AML-193 (cell line): ENCODE measurements at places on chromosomes 3 and 15.

GRCh38 chr3:72699631-72700030 is 148.6 kb downstream of the SHQ1 start:
- no peak for DNase-seq

DNA sequence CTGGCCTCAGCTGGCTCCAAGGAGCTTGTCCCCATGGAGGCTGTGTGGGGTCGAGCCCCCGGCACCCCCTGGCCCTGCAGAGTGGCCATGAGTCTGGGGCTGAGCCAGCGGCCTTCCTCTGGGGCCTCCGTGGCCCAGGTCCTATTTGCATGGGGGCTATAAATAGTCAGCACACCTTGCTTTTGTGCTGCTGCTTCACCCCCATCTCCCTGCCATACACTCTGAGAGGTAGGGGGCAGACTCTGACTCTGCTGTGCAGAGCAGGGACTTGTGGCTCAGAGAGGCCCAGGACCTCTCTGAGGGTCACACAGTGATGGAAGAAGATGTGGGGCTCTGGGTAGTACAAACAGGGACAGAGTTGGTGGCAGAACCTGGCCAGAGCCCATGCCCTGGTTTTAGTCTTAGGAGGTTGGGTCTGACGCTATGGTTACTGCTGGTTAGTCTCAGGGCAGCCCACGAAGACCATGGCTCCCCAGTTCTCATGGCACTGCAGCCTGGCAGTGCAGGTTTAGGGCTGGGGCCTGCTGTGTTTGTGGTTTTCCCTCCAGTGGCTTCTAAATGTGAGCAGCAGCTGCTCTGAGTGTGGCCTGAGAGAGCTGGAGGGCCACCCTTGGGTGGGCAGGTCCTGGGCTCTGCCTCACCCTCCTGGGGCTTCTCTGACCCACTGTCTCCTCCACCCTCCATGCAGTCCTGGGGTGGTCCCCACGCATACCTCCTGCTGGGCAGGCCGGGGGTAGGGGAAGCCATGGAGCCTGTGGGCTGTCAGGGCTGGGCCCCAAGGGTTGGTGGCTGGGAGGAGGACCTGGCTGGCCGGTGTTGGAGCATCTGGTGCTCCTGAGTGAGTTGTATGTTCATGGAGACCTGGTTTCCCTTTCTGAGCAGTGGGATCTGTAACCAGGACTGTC is 13.6 kb downstream of the PRKCD start:
- DNase-seq: no peak

DNA sequence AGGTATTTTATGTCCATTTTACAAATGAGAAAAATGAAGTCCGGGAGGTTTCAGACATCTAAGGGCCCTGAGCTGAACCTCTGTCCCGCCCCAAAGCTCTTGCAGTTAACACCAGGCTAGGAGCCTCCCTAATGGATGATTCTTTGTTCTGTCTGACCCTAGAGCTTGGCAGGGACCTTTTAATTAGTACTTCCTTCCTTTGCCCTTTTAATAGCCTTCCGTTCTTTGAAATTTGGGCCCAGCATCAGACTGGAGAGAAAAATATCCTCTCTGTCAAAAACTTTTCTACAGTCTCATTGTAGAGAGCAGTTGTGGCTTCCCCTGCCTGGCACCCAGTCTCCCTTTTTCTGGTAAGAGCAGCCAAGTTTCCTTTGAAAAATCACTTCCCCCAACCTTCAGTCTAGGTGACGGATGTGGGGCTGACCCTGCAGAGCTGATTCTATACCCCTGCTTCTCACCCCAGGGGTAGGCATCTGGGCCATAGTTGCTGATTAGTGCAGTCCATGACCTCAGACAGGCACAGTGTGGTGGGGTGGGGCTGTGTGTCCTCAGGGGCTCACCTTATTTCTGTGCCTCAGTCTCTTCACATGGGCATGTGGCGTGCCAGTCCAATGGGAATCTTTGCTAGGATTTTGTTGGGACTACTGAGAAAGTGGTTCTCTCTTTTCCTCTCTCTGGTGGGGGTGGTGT is 220.4 kb downstream of the ADAMTS9 start:
- no peak for DNase-seq

- DNase-seq: no peak
These were observed 110.1 kb upstream of the CLSTN2 start for GRCh38 chr3:139824864-139825263.

GRCh38 chr15:51414256-51414860 is 72.9 kb downstream of the GLDN start:
- DNase-seq: no peak

DNA sequence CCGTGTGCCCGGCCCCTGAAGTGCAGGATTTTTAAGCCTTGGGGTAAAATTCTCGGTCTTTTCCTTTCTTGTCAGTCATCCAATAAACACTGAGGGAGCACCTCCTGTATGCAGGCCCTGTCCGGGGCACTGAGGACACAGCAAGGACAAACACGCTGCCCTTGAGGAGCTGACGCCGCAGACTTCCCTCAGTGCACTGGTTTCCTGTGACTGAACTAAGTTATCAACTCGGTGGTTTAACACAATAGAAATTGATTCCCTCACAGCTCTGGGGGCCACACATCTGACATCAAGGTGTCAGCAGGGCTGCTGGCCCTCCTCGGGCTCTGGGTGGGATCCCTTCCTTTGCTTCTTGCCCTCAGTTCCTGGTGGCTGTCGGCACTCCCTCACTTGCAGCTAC is 65.1 kb downstream of the ZNF445 start:
- no peak for DNase-seq

GRCh38 chr15:65399001-65399706 is 21.4 kb upstream of the IGDCC3 start:
- DNase-seq: no peak

GRCh38 chr15:27619204-27619603 is 479.9 kb downstream of the OCA2 start:
- DNase-seq: no peak

GRCh38 chr15:100781961-100782530 is 97.6 kb upstream of the ALDH1A3 start:
- no peak for DNase-seq

GRCh38 chr15:85597155-85597815 is 197.4 kb downstream of the KLHL25 start:
- no peak for DNase-seq

- DNase-seq: no peak
These were observed 3.5 kb downstream of the PLA1A start for GRCh38 chr3:119601154-119601553.

- no peak for DNase-seq
These were observed 127.1 kb downstream of the KCNMB2 start for GRCh38 chr3:178663201-178663934.

- no peak for DNase-seq
These were observed 168.2 kb downstream of the CLSTN2 start for GRCh38 chr3:140103166-140103565.

- DNase-seq: no peak
These were observed 130.9 kb upstream of the ICE2 start for GRCh38 chr15:60609721-60610320.

DNA sequence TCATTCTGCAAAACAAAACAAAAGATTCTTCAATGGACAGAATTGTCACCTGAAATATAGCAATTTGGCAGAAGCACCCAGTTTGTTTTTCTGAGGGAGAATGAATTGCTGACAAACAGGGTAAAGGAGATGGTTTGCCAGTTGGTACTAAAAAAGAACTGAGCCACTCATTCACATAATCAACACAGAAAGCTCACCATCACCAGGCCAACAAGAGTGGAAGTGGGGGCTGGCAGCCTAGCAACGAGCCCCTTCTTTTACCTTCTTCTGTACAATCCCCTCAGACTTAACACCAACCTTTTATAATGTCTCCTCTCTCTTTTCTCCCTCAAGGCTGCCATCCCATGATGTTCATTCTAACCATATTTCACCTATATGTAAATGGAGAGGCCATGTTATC is 5.9 kb downstream of the TOP2B start:
- DNase-seq: no peak

GRCh38 chr3:23304424-23304823 is 101.3 kb downstream of the UBE2E2 start:
- DNase-seq: no peak

DNA sequence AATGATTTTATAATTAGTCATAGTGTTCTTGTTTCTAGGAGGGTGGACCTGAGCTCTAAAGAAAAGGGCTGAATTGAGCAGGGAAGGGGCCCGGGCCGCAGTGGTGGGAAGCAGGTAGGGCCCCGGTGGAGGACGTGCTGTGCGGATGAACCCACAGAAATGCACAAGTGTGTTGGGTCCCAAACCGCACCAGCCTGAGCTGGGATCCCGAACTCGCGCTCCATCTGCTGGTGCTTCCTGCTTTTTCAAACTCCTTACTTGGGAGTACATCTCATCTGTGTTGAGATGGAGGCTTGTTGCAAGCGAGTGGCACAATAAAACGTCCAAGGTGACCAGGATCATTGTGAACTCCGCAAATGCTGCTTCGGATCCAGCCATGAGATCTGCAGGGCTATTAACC is 244.8 kb upstream of the IGF1R start:
- DNase-seq: no peak

- DNase-seq: no peak
These were observed 5.2 kb downstream of the GPX1 start for GRCh38 chr3:49352890-49353421.

GRCh38 chr3:115922681-115923347 is 299.5 kb downstream of the GAP43 start:
- DNase-seq: no peak

DNA sequence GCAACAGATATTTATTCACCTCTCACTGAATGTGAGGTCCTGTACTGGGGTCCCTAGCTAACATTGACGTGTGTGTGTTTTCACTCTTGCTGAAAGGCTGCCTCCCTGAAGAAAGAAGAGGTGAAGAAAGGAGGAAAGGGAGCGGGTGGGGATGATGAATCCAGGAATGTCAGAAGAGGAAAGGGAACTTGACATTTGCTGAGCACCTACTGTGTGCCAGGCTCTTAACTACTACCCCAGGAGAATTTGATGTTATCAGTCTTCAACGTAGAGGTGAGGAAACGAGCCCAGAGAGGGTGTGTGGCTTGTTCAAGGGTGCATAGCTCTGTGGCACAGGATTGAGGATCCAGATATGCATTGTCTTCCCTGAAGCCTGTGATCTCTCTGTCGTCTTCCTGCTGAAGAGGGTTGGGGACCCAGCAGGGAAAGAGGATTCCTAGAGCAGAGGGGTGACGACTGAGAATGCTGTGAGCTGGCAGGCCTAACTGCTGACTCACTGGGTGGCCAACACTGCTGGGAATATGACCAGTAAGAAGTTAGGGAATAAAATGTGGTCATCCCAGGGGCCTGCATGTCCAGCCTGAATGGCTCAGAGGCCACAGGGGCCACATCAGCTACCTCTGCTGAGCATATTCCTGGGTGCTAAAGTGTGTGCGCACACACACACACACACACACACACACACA is 6.6 kb upstream of the ATP2B2 start:
- no peak for DNase-seq

DNA sequence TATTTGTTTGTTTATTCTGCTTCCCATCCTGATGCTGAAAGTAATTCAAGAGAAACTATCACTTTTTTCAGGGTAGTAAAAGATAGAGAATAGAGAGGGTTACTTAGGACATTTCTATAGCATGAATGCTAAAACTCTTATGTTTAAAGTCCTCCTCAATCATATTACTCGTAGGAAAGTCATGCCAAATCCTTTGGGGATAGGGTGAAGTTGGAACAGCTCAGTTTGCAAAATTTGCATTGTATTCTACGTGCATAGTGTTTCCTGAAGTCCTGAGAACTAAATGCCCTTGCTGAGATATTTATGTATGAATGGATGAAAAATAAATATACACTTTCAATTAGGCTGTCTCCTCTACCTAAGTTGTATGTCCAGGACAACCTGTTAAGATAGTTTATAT is 14.6 kb downstream of the PLSCR5 start:
- DNase-seq: no peak

DNA sequence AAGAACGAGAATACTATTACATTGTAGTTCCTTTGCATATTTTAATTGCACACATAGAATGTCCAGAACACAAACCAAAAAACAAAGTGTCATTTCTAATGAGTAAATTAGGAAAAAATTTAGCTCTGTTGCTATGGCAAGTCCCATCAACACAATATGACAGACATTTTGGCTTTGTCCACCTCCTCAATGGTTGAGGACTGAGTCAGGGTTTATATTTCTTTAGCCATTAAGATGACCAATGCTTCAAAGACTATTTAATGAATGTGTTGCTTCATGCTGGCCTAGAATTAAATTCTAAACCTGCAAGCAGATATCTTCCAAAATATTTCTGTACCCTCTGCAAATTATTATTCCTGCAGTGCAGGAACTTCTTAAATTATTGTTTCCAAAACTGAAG is 719.2 kb downstream of the NTRK3 start:
- DNase-seq: no peak

DNA sequence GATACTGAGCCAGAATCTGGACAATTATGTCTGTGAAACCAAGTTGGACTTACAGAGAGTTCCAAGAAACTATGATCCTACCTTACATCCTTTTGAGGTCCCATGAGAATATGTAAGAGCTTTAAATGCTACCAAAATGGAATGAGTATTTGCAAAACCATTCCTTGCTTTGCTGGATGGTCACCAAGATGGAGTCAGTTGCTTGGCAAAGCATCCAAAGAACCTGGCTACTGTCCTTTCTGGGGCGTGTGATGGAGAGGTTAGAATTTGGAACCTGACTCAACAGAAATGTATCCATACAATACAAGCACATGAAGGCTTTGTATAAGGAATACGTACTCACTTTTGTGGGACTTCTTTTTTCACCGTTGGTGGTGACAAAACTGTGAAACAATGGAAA is 36.2 kb downstream of the AP4E1 start:
- DNase-seq: no peak

GRCh38 chr15:41821831-41822230 is 6.1 kb upstream of the JMJD7 start:
- no peak for DNase-seq

- DNase-seq: no peak
These were observed 77.8 kb downstream of the PDZRN3 start for GRCh38 chr3:73546961-73547360.
